ENCODE measurements at places on chromosomes 4 and X.

- H3K4me1 ChIP-seq, result peaks cover 3% of the 10 kb centered on the region
- H3K4me3 ChIP-seq, result no peak overlapping the region
- no peak for DNase-seq
- H3K27me3 ChIP-seq, result no peaks in the 10 kb centered on the region
- H3K36me3 ChIP-seq, result no peaks in the 10 kb centered on the region
- no peak overlapping the region for H3K27ac ChIP-seq
Observed at GRCh38 chrX:17968367-17968766, 107.3 kb upstream of the RAI2 start.

GRCh38 chr4:109359040-109359646 is 56.7 kb upstream of the COL25A1 start:
- H3K27ac ChIP-seq, result no peak overlapping the region
- H3K4me3 ChIP-seq, result no peak overlapping the region
- no peaks in the 10 kb centered on the region for H3K36me3 ChIP-seq
- H3K27me3 ChIP-seq, result no peaks in the 10 kb centered on the region
- no peak for DNase-seq
- no peaks in the 10 kb centered on the region for H3K4me1 ChIP-seq

GRCh38 chr4:180100433-180101344 is 2142.5 kb upstream of the TENM3 start:
- peak overlapping the region; percentile 23 for H3K4me3 ChIP-seq
- DNase-seq, result no peak
- H3K27ac ChIP-seq, result no peak overlapping the region

GRCh38 chr4:159526172-159526571 is 423.3 kb downstream of the RAPGEF2 start:
- H3K27ac ChIP-seq, result no peak overlapping the region
- H3K27me3 ChIP-seq, result no peaks in the 10 kb centered on the region
- no peaks in the 10 kb centered on the region for H3K4me1 ChIP-seq
- H3K36me3 ChIP-seq, result no peaks in the 10 kb centered on the region

- no peaks in the 10 kb centered on the region for H3K4me1 ChIP-seq
- no peak overlapping the region for H3K27ac ChIP-seq
- DNase-seq, result peak; percentile 81
- H3K36me3 ChIP-seq, result no peaks in the 10 kb centered on the region
Observed at GRCh38 chrX:47283015-47283771, 50.4 kb downstream of the USP11 start.

- no peak overlapping the region for H3K27ac ChIP-seq
- no peaks in the 10 kb centered on the region for H3K4me1 ChIP-seq
- peak; percentile 79 for DNase-seq
- H3K27me3 ChIP-seq, result no peaks in the 10 kb centered on the region
- H3K36me3 ChIP-seq, result no peaks in the 10 kb centered on the region
Observed at GRCh38 chr4:150297861-150298474, 219.7 kb downstream of the DCLK2 start.

- peaks cover 3% of the 10 kb centered on the region for H3K4me1 ChIP-seq
- no peaks in the 10 kb centered on the region for H3K36me3 ChIP-seq
- H3K4me3 ChIP-seq, result no peak overlapping the region
- no peak for DNase-seq
- no peaks in the 10 kb centered on the region for H3K27me3 ChIP-seq
- H3K27ac ChIP-seq, result no peak overlapping the region
Observed at GRCh38 chr4:26916195-26916594, 55.6 kb downstream of the STIM2 start.

DNA sequence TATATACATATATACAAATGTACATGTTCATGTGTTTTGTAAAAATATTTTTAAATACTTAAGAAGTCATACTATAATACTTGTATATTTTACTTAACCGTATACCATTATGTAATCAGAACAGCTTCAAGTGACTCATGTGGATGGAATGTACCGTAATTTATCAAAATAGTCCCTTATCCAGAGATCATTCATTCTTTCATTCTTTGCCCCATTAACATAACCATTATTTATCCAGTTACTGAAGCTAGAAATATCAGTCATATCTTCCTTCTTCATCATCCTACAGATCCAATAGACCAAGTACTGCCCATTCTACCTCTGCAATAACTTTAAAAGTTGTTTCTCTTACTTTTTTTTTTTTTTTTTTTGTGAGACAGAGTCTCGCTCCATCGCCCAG is 164.2 kb downstream of the MAB21L2 start:
- H3K27ac ChIP-seq, result no peak overlapping the region
- H3K36me3 ChIP-seq, result no peaks in the 10 kb centered on the region
- DNase-seq, result no peak
- no peak overlapping the region for H3K4me3 ChIP-seq
- no peaks in the 10 kb centered on the region for H3K4me1 ChIP-seq

DNA sequence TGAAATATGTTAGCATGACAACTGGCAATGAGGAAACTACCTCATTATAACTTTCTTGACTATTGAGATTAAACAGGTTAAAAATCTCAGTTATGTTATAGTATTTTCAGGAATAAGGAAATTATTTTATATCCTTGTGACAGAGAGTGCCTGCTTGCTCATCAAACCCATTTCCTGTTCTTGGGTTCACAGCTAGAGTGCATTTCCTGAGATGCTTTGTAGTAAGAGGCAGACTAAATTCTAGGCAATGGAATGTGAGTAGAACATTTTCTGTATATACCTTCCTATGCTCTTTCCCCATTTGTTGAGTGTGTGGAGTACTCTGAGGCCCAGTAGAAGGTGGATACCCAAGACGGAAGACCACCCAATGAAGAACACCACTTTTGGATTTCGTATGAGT is 96.9 kb upstream of the CASK start:
- H3K27ac ChIP-seq, result no peak overlapping the region
- H3K4me1 ChIP-seq, result no peaks in the 10 kb centered on the region
- DNase-seq, result no peak
- H3K27me3 ChIP-seq, result no peaks in the 10 kb centered on the region
- no peaks in the 10 kb centered on the region for H3K36me3 ChIP-seq

GRCh38 chr4:52711834-52712250 is 39.4 kb downstream of the ERVMER34-1 start:
- no peak for DNase-seq
- no peaks in the 10 kb centered on the region for H3K36me3 ChIP-seq
- peaks cover 15% of the 10 kb centered on the region for H3K4me1 ChIP-seq
- no peaks in the 10 kb centered on the region for H3K27me3 ChIP-seq
- H3K4me3 ChIP-seq, result peak overlapping the region; percentile 93
- no peak overlapping the region for H3K27ac ChIP-seq

GRCh38 chr4:181420950-181421349 is 822.3 kb upstream of the TENM3 start:
- H3K36me3 ChIP-seq, result no peaks in the 10 kb centered on the region
- no peak overlapping the region for H3K4me3 ChIP-seq
- DNase-seq, result no peak
- no peak overlapping the region for H3K27ac ChIP-seq
- H3K4me1 ChIP-seq, result no peaks in the 10 kb centered on the region

DNA sequence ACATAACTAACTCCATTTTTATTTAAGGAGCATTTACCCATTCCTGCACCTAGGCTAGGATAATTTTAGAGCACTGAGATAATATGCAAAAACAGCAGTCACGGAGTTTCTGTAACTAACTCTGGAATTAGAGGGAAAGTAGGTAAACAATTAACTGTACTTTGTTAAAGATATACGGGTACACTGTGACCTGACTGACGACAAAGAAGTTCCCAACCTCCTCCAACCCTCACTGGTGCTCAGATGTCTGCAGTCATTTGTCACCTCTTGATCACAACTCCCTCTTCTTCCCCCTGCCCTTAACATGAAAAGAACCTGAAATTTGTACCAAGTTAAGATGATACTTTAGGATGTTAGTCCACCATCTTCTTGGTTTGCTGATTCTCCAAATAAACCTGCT is 42.0 kb upstream of the TAPT1 start:
- no peak overlapping the region for H3K27ac ChIP-seq
- no peaks in the 10 kb centered on the region for H3K36me3 ChIP-seq
- no peak for DNase-seq
- no peaks in the 10 kb centered on the region for H3K27me3 ChIP-seq
- H3K4me3 ChIP-seq, result no peak overlapping the region

DNA sequence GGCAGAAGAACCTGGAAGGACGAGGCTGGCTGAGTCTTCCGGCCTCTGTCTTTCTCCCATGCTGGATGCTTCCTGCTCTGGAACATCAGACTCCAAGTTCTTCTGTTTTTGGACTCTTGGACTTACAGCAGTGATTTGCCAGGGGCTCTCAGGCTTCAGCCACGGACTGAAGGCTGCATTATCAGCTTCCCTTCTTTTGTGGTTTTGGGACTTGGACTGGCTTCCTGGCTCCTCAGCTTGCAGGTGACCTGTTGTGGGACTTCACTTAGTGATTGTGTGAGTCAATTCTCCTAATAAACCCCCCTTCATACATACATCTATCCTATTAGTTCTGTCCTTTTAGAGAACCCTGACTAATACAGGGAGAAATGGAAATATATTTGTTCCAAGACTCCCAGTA is 265.8 kb downstream of the PCDH18 start:
- DNase-seq, result no peak
- H3K36me3 ChIP-seq, result no peaks in the 10 kb centered on the region
- H3K4me3 ChIP-seq, result no peak overlapping the region
- no peaks in the 10 kb centered on the region for H3K4me1 ChIP-seq

GRCh38 chrX:38627683-38628082 is 66.3 kb downstream of the TSPAN7 start:
- DNase-seq, result no peak
- H3K36me3 ChIP-seq, result no peaks in the 10 kb centered on the region
- H3K27me3 ChIP-seq, result no peaks in the 10 kb centered on the region
- H3K27ac ChIP-seq, result no peak overlapping the region
- H3K4me1 ChIP-seq, result no peaks in the 10 kb centered on the region
- H3K4me3 ChIP-seq, result no peak overlapping the region

- no peak overlapping the region for H3K4me3 ChIP-seq
- H3K4me1 ChIP-seq, result no peaks in the 10 kb centered on the region
- no peak overlapping the region for H3K27ac ChIP-seq
- no peaks in the 10 kb centered on the region for H3K36me3 ChIP-seq
- H3K27me3 ChIP-seq, result no peaks in the 10 kb centered on the region
Observed at GRCh38 chrX:129808158-129808828, 28.5 kb downstream of the SASH3 start.

DNA sequence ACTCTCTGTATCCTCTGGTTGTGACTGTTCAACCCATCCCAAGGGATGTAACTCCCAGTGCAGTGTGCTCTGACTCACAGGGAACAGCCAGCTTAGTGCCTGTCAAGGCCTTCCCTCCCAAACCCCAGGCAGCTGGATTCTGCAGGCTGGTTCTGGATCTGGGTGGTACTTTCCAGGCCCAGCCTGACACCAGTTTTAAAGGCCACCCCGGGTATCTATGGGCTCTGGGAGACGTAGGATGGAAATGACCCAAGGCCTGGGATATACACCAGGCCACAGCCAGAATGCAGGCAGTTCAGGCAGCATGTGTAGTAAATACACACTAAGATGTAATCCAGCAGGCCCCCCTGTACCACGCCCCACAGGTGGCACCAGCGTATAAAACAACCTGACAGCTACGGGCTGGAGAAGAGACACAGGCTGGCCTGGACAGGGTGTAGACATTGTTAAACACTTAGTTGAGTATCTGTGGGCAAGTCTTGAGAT is 64.2 kb downstream of the SPINK2 start:
- no peak overlapping the region for H3K4me3 ChIP-seq
- no peak overlapping the region for H3K27ac ChIP-seq
- no peaks in the 10 kb centered on the region for H3K36me3 ChIP-seq
- H3K4me1 ChIP-seq, result peaks cover 6% of the 10 kb centered on the region

- peak; percentile 71 for DNase-seq
- no peaks in the 10 kb centered on the region for H3K36me3 ChIP-seq
- peak overlapping the region; percentile 84 for H3K4me3 ChIP-seq
- peaks cover 40% of the 10 kb centered on the region for H3K4me1 ChIP-seq
- no peaks in the 10 kb centered on the region for H3K27me3 ChIP-seq
Observed at GRCh38 chr4:6986072-6986780, 56.9 kb upstream of the TADA2B start.

GRCh38 chr4:74364652-74365491 is at the start of gene EREG:
Gene EREG, plus strand, starts transcription at chr4:74365145. Its CDS starts 164 bp downstream, at chr4:74365309.
- no peak within 1 kb of the TSS for H3K27ac ChIP-seq
- no peaks in the 10 kb centered on the region for H3K27me3 ChIP-seq
- DNase-seq, result peak; percentile 15
- peaks cover 12% of the 10 kb centered on the region for H3K4me1 ChIP-seq
- no peaks in the 10 kb centered on the region for H3K36me3 ChIP-seq

GRCh38 chr4:139912445-139912844 is 241.5 kb downstream of the MAML3 start:
- peak; percentile 29 for DNase-seq
- no peaks in the 10 kb centered on the region for H3K36me3 ChIP-seq
- H3K27ac ChIP-seq, result no peak overlapping the region
- peaks cover 38% of the 10 kb centered on the region for H3K4me1 ChIP-seq
- no peaks in the 10 kb centered on the region for H3K27me3 ChIP-seq

- no peak overlapping the region for H3K4me3 ChIP-seq
- H3K36me3 ChIP-seq, result no peaks in the 10 kb centered on the region
- DNase-seq, result no peak
- no peaks in the 10 kb centered on the region for H3K27me3 ChIP-seq
Observed at GRCh38 chrX:93591398-93591797, 82.0 kb downstream of the NAP1L3 start.

GRCh38 chrX:727738-728621 is 97.4 kb downstream of the SHOX start:
- H3K36me3 ChIP-seq, result no peaks in the 10 kb centered on the region
- H3K27ac ChIP-seq, result no peak overlapping the region
- H3K4me3 ChIP-seq, result no peak overlapping the region
- no peaks in the 10 kb centered on the region for H3K4me1 ChIP-seq
- no peaks in the 10 kb centered on the region for H3K27me3 ChIP-seq

DNA sequence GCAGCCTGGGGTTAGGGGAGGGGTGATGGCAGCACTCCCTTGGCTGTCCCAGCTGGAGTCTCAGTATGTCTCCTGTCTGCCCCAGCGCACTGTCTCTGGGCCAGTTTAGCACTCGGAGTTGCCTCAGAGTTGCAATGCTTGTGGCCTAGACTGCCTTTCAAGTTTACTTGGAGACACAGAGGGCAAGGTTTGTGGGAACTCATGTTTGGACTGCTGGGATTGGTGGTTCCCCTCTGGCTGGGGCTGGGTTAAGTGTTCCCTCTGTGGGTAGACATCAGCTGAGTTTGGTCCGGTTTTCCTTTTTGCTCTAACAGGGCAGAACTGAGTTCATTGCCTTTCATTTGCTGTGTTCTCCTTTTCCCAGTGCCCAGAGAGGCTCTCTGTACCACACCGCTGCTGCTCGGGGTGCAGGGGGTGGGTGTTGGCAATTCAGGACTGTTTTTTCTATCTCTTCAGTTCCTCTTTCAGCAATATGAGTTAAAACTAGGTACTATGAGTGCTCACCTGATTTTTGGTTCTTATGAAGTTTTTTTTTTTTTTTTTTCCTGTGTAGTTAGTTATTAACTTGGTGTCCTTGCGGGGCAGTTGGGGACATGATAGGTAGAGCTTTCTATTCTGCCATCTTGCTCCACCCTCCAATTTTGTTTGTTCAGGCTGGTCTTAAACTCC is 17.2 kb downstream of the RAB33B start:
- H3K27me3 ChIP-seq, result no peaks in the 10 kb centered on the region
- no peak overlapping the region for H3K27ac ChIP-seq
- H3K36me3 ChIP-seq, result no peaks in the 10 kb centered on the region

GRCh38 chr4:176798540-176798939 is 5.8 kb upstream of the VEGFC start:
- no peaks in the 10 kb centered on the region for H3K4me1 ChIP-seq
- no peak for DNase-seq
- no peaks in the 10 kb centered on the region for H3K27me3 ChIP-seq
- H3K4me3 ChIP-seq, result no peak overlapping the region

Measured in testis (tissue), 5 donors.